ENCODE measurements at places on chromosomes 11 and 22.

GRCh38 chr11:1653541-1654387, 24.2 kb downstream of the KRTAP5-5 start:
- DNase-seq: no peak

DNA sequence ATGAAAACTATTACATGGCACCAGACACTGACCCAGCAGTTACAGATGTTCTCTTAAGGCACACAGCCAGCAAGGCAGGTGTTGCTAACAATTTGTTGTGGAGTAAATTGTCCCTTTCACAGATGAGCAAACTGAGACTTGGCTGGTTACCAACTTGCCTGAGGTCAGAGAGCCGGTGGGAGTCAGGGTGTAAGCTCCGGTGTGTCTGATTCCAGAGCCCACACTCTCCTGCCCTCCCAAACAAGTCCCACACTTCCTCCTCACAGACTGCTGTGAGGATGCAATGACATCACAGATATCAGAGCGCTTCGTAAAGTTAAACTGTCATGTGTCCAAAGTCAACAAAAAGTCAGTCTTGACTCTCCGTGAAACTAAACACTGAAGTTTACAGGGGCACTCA, 12.5 kb downstream of the GDPD5 start:
- DNase-seq: no peak

- DNase-seq: no peak
Measured at GRCh38 chr11:82176365-82176764, 557.3 kb downstream of the FAM181B start.

- no peak for DNase-seq
Measured at GRCh38 chr11:68890490-68891231, 13.0 kb downstream of the MRPL21 start.

GRCh38 chr11:123330071-123330470, 100.0 kb upstream of the GRAMD1B start:
- DNase-seq: no peak

DNA sequence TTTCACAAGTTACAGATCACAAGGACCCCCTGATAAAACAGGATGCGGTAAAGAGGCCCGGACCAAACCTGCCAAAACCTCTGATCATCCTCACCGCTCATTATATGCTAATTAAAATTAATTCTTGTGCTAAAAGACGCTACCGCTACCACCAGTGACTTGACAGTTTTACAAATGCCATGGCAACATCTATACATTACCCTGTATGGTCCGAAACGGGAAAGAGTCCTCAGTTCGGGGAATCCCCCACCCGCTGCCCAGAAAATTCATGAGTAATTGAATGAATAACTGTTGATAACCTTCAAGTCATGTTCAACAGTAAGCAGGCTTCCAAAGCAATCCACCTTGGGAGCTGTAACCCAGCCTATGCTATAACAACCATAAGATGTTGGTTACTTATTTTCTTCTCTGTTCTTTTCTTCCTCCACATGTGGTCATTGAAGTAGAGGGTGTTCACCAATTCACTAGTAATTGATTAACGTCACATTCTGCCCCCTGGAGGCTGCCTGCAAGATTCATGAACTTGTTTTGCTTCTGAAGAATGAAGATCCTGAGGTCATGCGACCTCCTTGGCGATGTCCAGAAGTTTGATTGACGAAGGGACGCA, 20.6 kb downstream of the APOBEC3H start:
- DNase-seq: peak; percentile 90

Measured in CD4-positive, alpha-beta T cell treated with Interleukin-17A for 1 hour (primary cell).